ENCODE measurements at places on chromosomes 16 and 17. TPM values are rescaled to one million over a fixed set of nuclear protein-coding genes. Genes with fewer than 3 reads are reported as not detected.

The TUBG1 gene
- 21.0 TPM for total RNA-seq

The KRTAP1-4 gene
- total RNA-seq = not detected

The TBC1D3 gene
- not detected for total RNA-seq

The PPL gene
- total RNA-seq = 13.3 TPM

The PTX4 gene
- total RNA-seq = 1.9 TPM

The PLA2G10 gene
- total RNA-seq = not detected

The XYLT2 gene
- 28.8 TPM for total RNA-seq

The OTOP3 gene
- not detected for total RNA-seq

The BCL7C gene
- 67.8 TPM for total RNA-seq

The SLC16A11 gene
- total RNA-seq = not detected

The CDH3 gene
- total RNA-seq = 0.17 TPM

The ABCA3 gene
- total RNA-seq = 0.60 TPM

The MEOX1 gene
- total RNA-seq = not detected

The HSD17B2 gene
- not detected for total RNA-seq

The TBC1D3E gene
- total RNA-seq = not detected

The PLD6 gene
- total RNA-seq = 2.5 TPM

The PPY gene
- not detected for total RNA-seq

The ITGB3 gene
- total RNA-seq = 3.7 TPM

The CCL17 gene
- total RNA-seq = not detected

The ADAD2 gene
- not detected for total RNA-seq

Measured in pericardium fibroblast (primary cell).